ENCODE measurements at places on chromosomes 6 and 20.

DNA sequence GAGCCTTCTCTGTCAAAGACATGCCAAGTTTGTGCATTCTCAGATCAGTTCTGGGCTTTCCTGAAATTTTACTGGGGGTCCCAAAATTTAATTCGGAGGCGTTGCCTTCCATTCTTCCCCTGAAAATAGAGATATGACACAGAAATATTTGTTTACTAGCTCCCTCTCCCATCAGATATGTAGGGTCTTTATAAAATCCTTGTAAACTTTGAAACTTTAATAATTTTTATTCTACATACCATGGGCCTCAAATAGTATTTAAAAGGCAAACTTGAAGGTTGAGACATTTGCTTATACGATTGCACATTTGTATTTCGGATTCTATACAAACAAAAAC, 54.6 kb downstream of the IL20RA start:
- DNase-seq = no peak

- no peak for DNase-seq
Measured at GRCh38 chr6:37985355-37985754, 165.8 kb downstream of the ZFAND3 start.

DNA sequence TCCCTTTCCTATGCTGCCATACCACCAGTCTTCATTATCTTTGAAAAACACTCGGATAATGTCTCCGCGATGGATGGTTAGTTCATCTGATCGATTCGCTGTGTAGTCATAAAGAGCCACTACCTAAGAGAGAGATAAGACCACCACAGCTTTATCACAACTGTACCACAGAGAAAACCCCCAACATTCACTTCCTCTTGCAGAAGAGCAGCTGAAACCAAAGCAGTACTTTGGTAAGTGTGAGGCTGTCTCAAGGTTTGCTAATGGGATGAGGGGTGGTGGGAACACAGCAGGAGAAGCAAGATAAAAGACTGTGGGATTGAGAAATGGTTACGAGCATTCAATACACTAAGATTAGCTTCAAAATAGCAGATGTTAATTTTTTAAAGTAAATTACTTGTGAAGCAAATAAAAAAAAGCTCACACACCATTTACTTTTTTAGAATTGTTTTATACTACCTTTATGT, 142.1 kb downstream of the MYB start:
- DNase-seq = no peak

DNA sequence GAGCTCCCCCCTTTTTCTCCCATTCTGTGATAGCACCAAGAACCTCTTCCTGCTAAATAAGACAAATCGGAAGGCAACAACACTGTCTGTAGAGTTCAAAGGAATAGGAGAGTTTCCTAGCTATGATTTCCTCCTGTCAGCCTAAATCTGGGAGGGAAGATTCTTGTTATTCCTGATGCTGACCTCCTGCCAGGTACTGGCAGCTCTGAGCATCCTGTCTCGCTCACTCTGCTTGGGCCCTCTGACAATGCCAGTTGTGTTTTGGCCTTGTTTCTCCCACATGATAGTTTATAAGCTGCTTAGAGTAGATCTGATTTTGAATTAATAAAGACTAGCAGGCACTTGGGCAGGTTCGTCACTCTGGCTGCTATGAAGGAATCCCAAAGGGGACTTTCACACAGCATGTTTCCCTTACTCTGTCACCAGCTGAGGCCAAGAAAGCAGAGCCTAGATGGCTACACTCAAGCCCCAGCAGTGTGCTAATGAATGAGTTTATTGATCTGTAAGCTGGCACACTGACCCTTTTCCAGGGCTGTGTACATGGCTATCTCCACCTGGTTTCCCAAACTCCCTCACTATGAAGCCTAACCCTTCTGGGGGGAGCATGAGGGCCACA, 52.3 kb downstream of the UQCC1 start:
- DNase-seq = no peak

DNA sequence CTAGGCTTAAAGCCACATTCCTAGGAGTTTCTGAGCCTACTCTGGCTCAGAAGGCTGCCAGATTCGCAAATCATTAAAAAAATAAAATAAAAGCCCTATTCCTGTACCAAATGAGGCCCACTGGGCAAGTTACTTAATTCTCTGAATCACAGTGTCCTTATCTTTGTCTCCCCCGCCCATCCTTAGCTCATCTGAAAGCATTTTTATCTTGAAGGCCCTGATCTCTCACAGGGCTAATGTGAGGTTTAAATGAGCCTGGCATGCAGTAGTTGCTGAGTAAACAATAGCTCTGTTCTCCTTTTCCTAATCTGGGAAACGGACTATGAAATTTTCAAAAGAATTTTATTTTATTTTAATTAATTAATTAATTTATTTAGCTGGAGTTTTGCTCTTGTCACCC, 2.1 kb upstream of the ZBTB12 start:
- DNase-seq = no peak

DNA sequence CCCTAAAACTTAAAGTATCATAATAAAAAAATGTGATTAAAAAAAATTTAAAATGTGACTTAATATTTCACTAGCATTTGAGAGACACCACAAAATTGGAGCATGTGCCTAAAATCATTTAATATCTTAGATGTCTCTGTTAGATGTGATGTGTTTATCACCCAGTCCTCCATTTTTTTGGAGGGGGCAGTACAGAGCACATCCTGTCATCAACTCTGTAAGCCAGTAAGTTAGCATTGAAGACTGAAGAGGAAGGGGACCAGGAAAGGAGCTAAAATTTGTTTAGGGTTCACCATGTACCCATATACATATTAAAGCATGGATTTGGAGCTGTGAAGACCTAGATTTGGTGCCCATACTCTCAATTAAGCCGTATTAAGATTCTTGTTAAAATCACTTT, 30.7 kb upstream of the ADIG start:
- DNase-seq = no peak

DNA sequence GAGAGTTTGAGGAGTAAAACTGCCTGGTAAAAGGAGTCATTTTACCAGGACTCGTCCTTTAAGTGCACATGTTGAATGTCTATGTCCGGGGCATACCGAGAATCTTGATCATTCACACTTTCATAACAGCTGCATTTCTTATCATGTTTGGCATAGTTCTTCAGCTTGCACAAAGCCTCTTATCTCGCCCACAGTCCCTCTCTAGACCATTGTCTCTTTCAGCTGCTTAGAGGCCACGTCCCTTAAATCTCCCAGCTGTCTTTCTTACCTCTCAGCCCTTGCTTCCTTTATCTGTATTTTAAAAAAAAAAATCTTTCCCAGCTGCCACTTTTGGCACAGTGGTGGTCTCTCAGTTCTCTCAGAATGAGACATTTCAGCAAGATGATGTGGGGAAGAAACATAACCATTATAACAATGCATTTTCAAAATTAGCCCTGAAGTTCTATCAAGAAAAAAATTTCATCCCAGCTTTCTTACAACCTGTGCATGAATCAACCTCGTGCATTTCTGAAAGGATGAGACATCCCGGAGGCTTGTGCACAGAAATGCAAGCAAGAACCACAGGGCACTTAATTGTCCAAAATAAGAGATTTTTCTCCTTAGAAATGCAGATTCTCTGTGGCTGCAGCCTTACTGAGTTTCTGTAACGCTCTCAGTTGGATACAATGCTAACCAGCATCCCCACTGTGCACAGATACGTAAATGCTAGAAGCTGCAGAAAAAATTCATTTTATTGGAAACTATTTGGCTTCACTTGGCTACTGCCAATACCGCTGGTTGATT, 24.2 kb downstream of the RBM24 start:
- DNase-seq = no peak

DNA sequence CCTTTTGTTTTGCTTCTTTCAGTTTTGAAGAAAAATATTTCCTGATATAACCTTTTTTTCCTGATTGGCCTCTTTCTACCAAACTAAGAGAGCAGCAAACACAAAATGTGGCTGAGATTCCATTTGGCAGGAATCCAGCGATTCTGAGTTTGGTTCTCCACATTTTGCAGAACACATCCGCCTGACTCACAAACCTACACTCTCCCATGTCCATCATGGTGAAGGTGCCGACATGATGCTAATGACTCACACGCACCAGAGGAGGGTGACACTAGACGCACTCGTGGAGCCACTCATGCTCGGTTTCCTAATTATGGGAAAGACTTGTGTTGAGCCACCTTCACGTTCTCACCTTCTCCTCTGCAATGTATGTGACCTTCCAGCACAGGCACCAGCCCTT, 45.9 kb upstream of the DUSP22 start:
- no peak for DNase-seq

DNA sequence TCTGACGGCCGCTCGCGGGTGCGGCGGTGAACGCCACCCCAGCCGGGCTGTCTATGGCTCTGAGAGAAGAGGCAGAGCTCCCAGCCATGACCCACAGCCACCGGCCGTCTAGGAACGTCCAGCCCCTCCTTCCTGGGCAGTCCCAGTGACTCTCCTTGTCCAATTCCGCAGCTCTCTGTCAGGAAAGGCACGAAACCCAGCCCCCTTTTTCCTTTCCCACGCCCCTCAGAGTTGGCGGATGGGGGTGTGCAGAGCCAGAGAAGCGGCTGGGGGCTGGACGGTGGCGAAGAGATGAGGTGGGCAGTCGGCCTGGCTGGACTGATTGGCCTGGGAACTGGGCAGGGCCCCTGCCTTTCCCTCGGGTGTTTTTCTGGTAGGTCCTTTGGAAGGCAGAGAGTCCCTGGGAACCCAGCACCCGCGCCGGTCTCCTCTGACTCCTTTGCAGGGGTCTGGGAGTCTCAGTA, 1.5 kb downstream of the EBF4 start:
- no peak for DNase-seq

DNA sequence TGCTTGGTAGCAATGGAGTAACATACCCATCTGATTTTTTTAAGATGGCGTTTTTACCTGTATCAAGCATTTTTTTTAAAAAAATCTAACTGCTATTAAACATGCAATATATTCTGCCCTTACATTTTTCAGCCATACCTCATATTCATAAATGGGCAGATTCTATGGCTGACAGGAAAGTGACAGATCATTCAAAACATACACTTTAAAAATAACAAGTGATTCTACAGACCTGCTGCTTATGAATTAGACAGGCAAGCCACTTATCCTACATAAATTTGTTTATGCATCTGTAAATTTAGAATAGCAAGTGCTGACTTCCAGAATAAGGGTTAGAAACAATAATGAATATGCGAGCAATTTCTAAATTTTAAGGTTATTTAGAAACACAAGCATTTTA, 82.7 kb downstream of the TBXT start:
- no peak for DNase-seq

- DNase-seq = no peak
Measured at GRCh38 chr6:162053084-162053483, 674.5 kb downstream of the PRKN start.

GRCh38 chr6:92944132-92944531, 475.2 kb downstream of the EPHA7 start:
- no peak for DNase-seq

DNA sequence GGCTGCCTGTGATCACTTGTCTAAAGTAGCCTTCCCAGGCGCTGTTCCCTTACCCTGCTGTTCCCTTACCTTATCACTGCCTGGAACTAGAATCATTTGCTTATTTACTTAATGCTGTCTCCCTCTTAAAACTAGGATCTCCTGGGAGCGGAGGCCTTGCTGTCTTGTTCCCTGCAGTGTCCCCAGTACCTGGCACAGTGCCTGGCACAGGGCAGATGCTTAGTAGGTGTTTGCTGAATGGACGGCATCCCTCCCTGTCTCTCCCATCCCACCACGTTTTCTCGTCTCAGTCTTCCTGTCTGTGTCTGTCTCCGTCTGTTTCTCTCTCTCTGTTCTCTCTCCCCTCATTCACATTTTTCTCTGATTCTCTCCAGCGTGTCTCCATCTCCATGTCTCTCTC, 99.9 kb upstream of the MYL9 start:
- DNase-seq = no peak

DNA sequence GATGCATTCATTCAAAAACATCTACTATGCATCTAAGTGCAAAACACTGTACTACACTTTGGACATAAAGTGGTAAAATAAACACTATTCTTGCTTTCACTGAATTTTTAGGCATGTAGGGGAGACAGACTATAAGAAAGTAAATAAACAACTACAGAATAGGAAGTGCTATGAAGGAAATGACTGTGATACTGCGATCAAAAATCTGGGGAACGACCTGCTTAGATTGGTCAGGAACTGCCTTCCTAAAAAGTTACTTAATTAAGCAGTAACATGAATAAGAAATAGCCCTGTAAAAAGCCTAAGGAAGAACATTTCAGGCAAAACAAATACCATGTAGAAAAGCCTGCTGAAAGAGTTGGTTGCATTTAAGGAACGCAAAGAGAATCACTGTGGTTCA, 50.6 kb downstream of the HACE1 start:
- DNase-seq = no peak

Measured in stimulated activated CD8-positive, alpha-beta memory T cell treated with anti-CD3 and anti-CD28 coated beads, Interleukin-15, amount 100 ng/mL, for 24 hours (primary cell).